ENCODE measurements at places on chromosomes 16 and 17. TPM values are rescaled to one million over a fixed set of nuclear protein-coding genes. Genes with fewer than 3 reads are reported as not detected.

GRCh38 chr16:11780991-11781680, 15.9 kb downstream of the ZC3H7A start:
- no peaks in the 10 kb centered on the region for H3K27me3 ChIP-seq
- H3K4me1 ChIP-seq, result peaks cover 40% of the 10 kb centered on the region
- H3K36me3 ChIP-seq, result peaks cover 4% of the 10 kb centered on the region
- H3K4me3 ChIP-seq, result no peak overlapping the region

GRCh38 chr17:78072961-78073360, 55.6 kb downstream of the TMC6 start:
- H3K4me3 ChIP-seq, result no peak overlapping the region
- no peak for DNase-seq
- no peaks in the 10 kb centered on the region for H3K4me1 ChIP-seq
- no peaks in the 10 kb centered on the region for H3K27me3 ChIP-seq
- peaks cover 26% of the 10 kb centered on the region for H3K36me3 ChIP-seq
- H3K27ac ChIP-seq, result no peak overlapping the region

DNA sequence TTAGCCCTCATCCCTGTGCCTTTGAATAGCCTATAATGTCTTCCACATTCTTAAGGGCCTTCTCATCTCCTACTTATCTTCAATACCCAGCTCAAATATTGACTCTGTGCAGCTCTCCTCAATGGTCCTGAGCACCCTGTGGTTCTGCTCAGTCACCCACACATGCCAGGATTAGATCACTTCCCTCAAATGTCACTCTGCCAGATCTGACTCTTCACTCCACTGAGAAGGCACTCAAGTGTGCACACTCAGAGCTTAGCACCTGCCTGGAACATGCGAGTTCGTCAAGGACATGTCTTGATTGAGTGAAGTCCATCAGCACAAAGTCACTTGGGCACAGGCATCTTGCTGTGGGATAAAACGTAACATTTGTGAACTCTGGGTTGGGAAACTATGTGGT, 404.8 kb downstream of the CDH13 start:
- no peak overlapping the region for H3K27ac ChIP-seq
- H3K27me3 ChIP-seq, result no peaks in the 10 kb centered on the region
- no peaks in the 10 kb centered on the region for H3K4me1 ChIP-seq
- no peaks in the 10 kb centered on the region for H3K36me3 ChIP-seq
- no peak overlapping the region for H3K4me3 ChIP-seq

Gene CLDN6
- total RNA-seq, result not detected

Gene MPV17L
- 10.2 TPM for total RNA-seq

Gene ITGB3
- total RNA-seq, result 42.1 TPM
